Transverse colon (tissue), 4 donors: ENCODE measurements at places on chromosomes 1 and 21.

DNA sequence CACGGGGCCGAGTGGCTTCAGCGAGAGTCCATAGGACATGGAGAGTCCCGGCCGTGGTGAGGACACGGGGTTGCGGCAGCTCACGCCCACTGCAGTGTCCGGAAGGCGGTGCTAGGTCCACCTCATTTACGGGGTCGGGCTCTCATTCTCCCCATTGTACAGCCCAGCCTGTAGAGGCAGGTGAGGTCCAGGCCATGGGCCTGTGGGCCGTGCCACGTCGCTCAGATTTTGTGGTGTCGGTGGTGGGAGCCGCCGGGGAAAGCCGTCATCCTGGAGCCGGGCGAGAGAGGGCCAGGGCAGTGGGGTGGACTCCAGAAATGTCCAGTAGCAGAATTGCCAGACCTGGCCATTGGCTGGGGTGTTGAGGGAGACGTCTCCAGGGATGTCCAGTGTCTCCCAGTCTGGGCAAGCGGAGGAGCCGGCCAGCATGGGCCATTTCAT lies 59.4 kb downstream of the PRKCZ start:
- no peak for DNase-seq

DNA sequence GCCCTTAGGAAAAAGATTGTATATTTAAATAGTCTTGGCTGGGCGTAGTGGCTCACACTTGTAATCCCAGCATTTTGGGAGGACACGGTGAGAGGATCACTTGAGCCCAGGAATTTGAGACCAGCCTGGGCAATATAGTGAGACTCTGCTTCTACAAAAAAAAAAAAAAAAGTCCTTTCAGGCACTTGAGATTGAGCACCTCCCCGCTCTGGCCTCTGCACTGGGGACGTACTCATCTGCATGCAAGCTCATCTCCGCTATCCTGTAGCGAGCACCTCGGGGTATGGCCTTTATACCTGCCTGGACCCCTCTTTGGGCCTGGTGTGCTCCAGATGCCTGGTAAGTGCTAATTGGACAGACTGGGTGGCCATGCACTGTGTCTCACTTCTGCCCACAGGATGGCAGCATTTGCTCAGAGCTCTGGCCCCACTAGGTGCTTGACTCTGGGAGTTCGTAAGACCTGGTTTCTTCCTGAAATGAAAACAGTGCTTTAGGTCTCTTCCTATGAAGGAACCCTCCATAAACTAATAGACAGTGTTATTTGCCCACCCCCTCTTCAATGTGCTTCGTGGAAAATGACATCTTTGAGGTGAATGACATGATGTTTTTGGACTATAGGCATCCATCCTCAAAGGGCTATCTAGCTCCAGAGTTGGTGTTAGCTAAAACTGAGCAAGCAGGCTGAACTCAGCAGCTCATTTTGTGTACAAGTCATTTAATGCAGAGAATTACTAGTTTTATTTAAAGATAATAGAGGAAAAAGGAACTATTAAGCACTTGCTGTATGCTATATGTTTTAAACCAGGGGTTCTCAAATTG lies 61.7 kb upstream of the ADAR start:
- peak; percentile 66 for DNase-seq

DNA sequence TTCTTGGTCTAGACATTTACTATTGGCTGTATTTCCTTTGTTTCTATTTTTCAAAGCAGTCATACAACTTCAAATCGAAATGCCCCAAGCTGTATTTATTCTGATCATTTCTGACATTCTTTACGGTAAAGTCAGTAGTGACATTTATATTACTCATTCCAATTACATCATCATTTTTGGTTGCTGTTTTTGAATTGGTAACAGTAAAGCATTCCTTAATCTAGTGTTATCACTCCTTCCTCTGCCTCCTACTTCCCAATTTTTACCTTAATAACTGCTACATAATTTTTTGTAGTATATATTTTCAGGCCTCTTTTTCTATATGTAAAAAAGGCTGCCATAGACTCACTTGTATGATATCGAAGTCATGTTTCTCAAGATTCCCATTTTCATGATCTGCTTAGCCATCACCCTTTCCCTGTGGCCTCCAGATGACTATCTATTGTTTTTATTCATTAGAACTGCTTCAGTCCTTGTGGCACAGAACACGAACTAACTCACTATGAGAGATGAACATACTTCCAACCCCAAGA lies 167.2 kb downstream of the RUNX1 start:
- DNase-seq = no peak

GRCh38 chr1:4730078-4730477 lies 75.7 kb downstream of the AJAP1 start:
- DNase-seq = no peak
